Stimulated activated CD4-positive, alpha-beta T cell treated with anti-CD3 and anti-CD28 coated beads, TNF-alpha, amount 100 ng/mL, for 1 hour (primary cell): ENCODE measurements at places on chromosomes 11 and 22.

GRCh38 chr22:20218987-20219386 is 49.1 kb downstream of the RTN4R start:
- DNase-seq: no peak

GRCh38 chr11:8676458-8676857 is 6.0 kb downstream of the TRIM66 start:
- DNase-seq: no peak

DNA sequence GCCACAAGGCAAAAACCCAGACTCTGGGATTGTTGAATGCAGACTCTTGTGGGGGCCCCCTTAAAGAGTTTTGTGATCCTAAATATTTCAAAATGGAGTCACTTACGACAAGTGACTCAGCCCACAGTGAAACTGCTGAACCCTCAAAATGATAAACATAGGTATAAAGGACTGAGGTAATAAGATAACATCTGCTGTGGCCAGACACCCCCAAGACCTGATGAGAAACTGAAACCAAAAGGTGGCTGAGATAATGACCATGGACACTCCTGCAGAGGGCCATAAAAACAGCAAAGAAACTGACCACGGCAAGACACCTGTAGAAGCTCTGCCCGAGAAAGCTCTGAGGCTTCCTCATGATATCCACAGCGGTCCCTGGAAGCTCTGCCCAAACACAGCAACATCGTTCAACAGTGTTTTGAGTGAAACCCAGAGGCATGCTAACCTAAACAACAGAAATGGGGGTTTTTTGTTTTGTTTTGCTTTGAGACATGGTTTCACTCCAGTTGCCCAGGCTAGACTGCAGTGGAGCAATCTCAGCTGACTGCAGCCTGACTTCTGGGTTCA is 1.6 kb upstream of the PLAAT4 start:
- no peak for DNase-seq

DNA sequence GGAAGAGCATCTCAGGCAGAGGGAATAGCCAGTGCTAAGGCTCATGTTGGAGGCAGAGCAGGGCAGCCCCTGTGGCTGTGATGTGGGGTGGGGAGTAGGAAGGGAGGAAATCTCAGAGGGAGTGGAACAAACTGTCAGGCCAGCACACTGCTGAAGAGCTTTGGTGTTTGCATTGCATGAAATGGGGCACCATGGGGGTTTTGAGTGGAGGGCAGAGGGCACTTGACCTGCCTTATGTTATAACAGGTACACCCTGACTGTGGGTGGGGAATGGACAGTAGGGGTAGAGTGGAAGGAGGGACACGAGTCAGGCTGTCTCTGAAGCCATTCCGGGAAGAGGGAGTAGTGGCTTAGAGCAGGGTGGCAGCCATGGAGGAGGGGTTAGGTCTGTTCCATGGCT is 24.0 kb downstream of the PRDM11 start:
- no peak for DNase-seq

DNA sequence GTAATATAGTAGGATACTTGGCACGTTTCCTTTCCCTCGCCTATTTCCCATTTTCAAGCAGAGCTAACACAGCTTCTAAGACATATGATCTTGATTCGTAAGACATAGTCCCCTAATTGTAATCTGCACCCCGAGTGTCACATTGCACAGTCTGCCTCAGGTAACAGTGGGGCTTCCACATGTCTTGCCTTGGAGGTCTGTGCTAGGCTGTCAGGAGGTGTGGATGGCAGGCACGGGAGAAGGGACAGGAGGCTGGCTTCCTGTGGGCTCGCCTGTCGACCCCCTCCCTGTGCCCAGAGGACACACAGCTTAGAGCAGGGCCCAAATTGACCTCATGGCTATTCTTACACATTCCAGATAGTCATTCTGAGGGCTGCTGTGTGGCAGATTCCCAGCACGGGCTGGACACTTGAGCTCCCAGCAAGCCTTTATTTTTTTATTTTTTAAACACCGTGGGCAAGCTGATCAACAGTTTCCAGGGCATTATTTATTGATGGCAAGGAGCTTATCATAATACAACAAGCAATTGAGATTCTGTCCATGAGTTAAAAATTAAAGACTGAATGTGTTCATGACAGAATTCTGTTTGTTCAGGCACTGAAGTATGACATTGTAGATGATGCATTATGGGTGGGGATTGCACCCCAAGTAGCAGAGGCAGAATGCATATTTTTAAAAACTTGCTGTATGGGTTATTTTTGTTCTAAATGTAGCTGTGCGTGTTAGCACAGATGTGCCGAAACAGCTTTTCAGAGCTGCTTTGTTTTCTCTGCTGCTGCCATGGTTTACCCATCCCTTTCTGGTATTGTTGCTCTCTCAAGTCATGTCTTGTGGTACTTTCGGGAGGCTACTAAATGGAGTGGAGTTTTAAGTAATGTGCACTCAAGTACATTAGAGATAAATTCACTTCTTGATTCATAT is 113.0 kb downstream of the ATXN10 start:
- DNase-seq: no peak

DNA sequence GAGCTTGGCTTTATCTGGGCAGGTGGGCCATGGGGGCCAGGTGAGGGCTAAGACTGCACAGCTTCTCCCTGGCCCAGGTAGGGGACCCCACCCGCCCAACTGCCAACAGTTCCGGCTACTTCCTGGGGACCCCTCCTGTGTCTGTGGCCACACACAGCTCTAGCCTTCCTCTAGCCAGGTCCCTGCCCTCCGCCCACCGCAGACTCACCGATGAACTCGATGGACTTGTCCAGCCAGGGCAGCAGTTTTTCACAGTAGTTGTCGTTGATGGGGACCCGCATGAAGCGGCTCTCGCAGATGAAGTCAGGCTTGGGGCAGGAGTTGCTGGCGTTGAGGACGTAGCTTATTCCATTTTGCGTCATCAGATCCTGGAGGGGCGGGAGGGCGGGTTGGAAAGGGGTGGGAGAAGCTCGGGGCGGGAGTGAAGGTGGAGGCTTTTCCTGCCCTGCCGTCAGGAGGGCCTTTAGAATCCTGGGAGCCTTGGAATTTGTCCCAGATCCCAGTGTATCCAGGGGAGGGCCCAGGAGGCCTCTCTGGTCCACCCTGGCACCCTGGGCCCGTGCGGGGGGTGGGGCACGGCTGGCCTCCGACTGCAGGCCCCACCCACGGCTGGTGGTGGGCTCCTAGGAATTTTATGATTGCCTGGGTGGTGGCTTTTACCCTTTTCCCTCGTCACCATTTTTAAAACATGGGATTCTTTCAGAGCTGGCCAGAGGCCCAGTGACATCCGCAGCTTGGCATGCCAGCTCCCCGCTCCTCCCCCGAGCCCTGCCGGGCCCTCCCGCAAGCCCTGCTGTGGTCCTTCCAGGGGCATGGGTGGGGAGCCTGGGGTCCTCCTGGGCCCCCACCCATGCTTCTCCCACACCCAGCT is 13.9 kb downstream of the DUSP8 start:
- no peak for DNase-seq

- DNase-seq: no peak
These were observed 57.1 kb upstream of the HORMAD2 start for GRCh38 chr22:30023099-30023660.

GRCh38 chr22:19540394-19540793 is 16.2 kb upstream of the CLDN5 start:
- DNase-seq: no peak

DNA sequence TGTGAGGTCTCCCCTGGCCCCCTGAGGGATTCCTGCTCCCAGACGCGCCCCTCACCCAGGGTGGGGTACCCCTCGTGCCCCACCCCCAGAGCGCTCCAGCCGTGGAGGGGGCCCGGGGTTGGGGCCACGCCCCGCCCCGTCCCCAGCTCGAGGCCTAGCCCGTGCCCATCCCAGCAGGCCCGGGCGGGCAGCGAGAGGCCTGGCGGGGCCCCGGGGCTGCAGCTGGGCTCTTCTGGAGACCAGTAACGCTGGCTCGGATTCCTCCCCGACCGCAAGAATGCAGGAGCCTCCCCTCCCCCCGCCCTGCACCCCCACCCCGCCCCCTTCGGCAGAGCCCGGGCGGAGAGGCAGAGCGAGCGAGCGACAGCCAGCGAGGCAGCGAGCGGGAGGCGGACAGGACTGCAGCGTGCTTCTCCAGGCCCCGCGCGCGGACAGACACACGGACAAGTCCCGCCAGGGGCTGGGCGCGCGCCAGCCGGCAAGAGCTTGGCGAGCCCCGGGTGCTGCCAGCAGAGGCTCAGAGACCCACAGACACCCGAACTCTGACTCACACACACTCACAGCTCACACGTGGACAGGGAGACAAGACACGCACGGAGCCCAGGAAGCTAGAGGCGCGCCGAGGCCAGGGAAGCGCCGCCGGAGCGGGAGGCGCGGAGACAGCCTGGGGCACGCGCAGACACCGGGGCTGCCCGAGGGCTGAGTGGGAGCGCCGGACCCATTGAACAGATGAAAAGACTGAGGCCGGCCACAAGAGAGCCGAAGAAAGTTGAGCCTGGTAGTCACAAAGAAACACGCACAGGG is 15.2 kb downstream of the BCL9L start:
- DNase-seq: no peak

- DNase-seq: no peak
These were observed 303.1 kb upstream of the PLET1 start for GRCh38 chr11:112563808-112564207.

DNA sequence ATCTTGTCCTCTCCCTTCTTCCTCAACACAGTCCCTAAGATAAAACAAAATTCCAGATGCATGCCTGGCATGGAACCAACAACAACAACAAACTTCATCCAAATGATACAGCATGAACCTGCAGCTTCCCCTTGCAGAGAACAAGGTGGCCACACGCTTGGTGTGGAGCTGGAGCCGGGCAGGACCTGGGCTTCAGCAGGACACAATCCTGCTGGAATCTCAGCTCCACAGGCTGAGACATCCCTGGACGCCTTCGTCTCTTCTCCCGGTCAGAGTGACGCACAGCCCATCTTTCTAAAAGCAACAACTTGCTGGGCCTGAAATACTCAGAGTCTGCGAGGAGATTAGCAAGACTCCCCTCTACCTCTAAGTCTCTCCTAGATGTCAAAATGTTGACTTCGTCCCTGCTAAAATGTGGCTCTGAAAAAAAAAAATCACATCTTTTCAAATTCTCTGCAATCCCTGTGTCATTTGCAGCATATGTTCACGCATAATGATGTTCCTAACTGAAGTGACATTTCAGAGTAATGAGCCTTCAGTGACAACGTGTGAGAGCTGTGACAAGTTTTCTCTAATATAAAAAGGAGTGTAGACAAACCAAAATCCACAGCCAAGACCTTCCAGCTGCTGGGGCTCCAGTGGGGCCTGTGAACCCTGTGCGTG is 1232.3 kb downstream of the TBC1D22A start:
- DNase-seq: no peak

- no peak for DNase-seq
These were observed 29.2 kb upstream of the PDE2A start for GRCh38 chr11:72703267-72704008.

- no peak for DNase-seq
These were observed 37.4 kb downstream of the KCNQ1 start for GRCh38 chr11:2482204-2482603.

DNA sequence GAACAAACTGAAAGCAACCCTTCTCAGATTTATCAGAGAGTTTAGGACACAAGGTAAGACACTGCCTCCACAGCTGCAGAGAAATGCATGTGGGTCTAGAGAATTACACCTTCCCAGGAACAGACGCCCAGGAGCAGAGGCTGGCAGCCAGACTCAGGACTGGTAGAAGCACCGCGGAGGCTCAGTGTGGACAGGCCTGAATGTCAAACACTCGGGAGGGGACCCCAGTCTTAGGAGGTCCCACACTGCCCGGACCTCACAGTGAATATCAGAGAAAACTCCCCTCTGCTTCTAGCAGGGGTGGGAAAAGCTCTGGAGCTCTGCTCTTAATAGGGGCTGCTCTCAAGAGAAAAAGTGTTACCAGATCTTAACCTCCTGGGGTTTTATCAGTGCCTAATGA is 952.7 kb downstream of the BRD1 start:
- no peak for DNase-seq

DNA sequence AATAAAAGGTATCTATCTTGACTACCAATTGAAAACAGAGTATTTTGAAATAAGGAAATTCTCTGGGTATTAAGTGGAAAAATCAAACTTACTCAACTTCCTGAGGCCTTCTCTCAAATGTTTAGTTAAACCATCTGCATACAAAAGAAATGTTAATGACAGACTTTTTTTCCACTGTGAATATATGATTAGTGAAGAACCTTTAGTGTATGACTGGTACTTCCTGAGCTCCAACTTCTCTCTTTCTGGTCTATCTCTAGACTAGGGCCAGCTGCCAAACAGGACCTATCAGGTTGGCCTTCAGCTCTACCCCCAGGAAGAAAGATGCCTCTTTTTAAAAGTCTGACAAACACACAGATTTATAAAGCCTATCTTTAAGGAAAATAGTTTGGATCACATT is 68.8 kb upstream of the SCUBE2 start:
- DNase-seq: no peak

DNA sequence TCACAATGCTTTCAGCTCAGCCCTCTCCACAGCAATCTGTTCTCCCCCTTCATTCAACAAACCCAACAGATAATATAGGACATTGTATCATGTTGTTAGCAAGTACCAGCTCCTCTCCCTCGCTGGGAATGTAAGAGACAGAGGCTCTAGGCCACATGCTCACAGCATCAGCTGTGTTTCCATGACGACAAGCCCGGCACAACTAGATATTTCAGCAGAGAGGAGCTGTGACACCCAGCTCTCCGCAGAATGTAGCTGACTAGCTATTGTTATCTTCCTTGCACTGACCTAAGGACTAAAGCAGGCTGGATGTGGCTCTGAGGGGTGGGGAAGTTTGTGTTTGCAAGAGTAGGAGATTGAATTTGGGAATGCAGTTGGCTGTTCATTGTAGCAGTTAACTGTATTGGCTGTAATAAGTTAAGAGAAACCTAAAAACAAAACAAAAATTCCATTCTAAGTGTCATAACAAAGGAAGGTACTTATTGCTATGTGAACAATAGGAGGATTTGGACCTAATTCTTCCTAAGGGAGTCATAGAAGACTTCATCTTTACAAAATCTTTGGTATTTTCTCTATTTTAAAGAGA is 28.0 kb upstream of the RRAS2 start:
- no peak for DNase-seq

DNA sequence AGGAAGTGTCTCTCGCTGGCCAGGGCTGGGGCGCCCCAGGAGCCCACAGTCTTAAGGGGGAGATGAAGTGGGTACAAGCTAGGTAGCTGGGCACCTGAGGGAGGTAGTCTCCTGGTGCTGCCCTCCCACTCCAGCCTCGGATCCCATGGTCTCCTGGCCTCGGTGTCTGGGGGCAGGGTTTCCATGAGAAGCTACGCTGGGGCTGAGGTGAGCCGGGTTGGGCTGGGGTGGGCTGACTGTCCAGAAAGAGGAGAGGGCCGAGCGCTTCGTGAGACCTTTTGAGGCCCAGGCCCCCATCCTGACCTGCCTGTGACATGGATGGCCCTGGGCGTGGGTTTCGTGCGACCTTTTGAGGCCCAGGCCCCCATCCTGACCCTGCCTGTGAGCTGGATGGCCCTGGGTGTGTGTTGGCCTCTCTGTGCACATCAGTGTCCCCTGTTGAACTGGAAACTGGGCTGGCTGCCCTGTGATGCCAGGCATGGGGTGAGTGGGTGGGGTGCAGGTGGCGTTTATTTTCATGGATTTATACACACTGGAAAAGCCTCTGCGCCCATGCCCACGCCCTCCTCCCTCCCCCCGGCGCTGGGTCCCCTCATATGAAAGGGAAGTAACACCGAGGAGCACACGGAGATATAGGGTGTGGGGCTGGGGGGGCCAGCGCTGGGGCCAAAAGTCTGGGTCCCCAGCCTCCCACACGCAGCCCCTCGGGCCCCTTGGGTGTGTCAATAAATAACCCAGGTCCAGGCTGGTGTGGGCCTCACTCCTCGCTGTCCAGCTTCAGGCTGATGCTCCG is 8.6 kb downstream of the AIP start:
- no peak for DNase-seq
